Ammon's horn (tissue), 1 donor: ENCODE measurements at places on chromosomes 2 and 18.

GRCh38 chr2:72619626-72620025 lies 206.2 kb downstream of the EXOC6B start:
- no peak for DNase-seq

GRCh38 chr2:188414411-188414810 lies 122.7 kb downstream of the GULP1 start:
- DNase-seq = no peak

DNA sequence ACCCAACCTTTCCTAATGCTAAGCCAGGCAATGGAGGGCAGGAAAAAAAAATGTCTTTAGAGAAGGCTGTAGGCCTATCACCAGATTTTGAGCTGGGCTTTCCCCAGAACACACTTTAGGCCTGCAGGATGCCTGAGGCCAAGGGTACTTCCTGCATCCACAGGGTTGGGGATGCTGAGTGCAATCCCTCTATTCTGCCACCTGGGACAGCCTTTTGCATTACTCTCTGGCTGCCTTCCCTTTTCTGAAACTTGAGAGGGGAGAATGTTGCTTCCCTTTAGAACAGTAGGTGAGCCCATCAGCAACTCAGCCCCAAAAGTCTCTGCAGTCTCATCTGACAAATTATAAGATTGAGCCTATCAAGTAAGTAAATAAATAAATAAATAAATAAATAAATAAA lies 195.2 kb downstream of the SLC8A1 start:
- no peak for DNase-seq

DNA sequence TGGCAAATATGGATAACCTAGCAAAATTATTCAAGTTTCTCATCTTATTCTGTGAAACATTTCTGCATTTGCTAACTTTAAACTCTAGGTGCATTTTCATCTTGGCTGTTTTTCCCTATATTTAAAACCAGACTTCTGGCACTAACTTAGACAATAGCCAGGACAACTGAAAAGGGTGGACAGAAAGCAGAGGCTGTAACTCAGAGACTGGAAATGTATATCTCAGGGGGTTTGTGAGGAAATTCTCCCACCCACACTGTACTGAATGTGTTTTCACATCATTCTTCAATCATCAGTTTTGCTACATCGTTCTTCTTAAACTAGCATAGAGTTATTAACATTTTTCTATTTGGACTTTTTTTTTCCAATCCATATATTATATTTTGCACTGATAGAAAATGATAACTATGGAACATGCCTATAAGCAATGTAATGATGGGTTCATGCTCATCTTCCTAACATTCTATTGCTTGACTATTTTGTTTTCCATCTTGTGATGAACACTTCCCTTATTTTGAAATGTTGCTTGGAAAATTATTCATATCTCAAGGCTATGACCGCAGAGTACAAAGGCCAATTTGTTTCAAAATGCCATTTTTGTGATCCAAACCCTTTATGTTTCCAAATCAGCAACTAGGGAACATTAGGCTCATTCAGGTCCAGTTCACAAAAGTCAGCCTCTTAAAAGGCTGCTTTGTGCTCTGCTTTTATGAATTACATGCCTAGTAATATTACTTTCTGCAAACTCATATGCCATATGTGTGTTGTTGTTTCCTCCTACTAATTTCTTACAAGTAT lies 125.8 kb upstream of the CDH19 start:
- DNase-seq = peak; percentile 35

GRCh38 chr18:32461709-32462272 lies 8.9 kb downstream of the GAREM1 start:
- DNase-seq = no peak

DNA sequence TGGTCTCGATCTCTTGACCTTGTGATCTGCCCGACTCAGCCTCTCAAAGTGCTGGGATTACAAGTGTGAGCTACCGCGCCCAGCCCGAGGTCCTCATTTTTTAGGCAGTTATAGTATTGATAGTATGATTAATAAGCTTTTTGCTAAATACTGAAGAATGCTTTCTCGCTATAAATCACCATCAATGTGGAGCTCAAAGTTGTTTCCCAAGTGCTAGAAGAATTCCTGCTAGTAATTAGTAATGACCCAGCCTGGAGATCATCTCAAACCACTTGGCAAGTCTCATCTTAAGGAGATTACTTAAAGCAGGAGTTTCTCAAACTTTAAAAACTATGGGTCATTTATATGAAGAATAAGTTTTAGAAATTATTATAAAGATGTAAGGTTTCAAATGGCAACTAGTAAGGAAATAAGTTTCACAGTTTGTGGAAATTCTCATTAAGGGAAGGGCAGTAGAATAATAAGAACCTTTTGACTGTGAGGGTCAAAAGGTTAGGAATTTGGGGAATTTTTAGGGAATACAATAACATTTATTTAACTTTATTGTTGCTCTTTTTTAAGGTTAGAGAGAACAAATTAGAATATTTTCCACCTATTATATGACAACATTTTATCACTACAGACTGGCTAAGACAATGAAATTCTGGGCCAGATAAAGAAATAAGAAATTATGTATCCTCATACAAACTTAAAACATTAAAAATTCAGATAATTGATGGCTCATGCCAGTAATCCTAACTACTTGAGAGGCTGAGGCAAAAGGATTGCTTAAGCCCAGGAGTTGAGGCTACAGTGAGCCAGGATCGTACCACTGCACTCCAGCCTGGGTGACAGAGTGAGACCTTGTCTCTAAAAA lies 148.6 kb upstream of the MAP3K20 start:
- no peak for DNase-seq

DNA sequence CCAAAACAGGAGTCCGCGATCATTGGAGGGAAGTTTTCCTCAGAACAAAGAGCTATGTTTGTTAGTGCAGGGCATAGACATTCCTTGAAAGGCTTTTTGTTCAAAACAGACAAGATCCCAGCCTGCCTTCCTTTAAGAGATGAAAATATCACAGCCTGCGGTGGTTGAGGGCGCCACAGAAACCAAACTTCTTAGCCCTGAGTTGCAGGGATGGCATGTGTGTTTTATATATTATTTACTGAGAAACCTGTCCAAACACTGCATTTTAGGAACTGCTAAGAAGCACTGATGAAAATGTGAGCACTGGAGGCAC lies 57.5 kb upstream of the TMEM178A start:
- no peak for DNase-seq
